ENCODE measurements at places on chromosomes 2 and 18.

- no peak for DNase-seq
Measured at GRCh38 chr2:71608441-71608840, 155.1 kb downstream of the DYSF start.

- DNase-seq, result no peak
Measured at GRCh38 chr2:216689397-216689796, 6.0 kb downstream of the IGFBP5 start.

DNA sequence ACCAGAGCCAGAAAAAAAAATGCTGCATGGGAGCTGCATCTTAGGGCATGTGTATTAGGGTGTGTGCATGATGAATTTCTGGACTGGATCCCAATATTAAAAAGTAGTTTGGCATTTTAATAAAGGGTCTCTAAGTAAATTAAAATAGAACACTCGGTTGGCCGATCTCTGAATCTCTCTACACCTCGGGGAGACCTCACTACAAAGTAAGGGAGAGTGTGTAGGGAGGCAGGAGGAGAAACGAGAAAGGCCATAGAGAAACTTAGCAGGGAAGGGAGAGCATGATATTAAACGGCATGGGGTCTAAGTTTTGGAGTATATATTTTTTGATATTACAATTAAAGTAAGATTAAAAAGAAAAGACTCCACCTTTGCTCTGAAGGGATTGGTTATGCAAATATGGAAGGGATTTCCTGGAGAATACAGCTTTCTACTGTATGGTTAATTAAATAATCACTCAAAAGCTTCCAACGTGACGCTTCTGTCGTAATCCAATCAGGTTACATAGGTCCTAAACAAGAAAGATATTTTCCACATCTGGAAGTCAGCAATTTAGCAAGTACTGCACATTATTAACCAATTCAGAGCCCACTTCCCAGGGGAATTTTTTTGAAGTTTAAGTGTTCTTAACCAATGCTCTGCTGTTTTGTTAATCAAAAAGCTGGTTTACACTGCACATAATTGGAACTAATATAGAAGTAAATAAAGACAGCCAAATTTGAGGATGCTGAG lies 1.0 kb upstream of the ZEB2 start:
- DNase-seq, result no peak

DNA sequence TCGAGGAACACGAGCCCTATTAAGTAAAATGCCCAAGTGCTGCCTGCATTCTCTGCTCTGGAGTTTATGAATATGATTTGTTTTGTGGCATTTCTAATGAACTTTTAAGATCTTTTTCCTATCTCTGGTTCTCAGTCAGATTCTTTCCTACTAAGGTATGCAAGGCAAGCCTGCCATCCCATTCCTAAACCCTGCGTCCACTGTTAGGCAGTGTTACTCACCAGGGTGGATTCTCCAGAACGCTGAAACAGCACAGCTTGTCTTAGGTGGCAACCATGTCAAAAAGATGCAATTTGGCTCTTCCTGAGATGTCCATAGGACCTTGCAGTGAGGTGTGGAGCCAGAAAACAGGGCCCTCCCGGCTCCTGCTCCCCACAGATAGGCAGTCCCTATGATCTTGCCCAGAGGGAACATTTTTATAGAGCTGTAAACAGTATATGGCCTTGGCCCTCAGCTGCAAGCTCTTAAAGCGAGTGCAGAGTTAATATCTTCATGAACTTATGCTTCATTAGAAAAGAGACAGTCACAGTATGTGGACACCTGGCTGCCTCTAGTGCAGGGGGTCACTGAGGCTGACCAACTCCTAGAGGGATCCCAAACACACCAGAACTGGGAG lies 84.4 kb downstream of the TPGS2 start:
- no peak for DNase-seq

GRCh38 chr2:19550750-19551149 lies 192.3 kb upstream of the OSR1 start:
- no peak for DNase-seq

- DNase-seq, result no peak
Measured at GRCh38 chr2:142825861-142826260, 51.6 kb upstream of the KYNU start.

GRCh38 chr18:33051407-33051806 lies 278.6 kb upstream of the KLHL14 start:
- DNase-seq, result no peak

DNA sequence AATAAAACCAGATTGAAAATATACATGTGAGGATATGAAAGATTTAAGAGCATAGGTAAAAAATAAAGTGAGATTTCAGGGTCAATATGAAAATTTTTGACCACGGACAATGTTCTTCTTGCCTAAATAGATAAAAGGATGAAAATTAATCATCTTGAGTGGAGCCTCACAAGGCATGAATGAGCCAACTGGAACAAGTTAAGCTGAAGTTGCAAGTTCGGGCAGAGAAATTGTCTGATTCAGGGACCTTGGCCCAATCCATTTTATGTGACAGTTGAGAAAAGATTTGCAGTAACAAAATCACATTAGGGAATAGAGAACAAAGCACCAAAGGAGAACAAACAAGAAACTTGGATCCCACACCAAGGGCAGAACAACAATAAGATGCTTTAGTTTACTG lies 305.3 kb downstream of the TMX3 start:
- DNase-seq, result no peak

GRCh38 chr2:229169751-229170150 lies 101.3 kb downstream of the PID1 start:
- DNase-seq, result no peak

DNA sequence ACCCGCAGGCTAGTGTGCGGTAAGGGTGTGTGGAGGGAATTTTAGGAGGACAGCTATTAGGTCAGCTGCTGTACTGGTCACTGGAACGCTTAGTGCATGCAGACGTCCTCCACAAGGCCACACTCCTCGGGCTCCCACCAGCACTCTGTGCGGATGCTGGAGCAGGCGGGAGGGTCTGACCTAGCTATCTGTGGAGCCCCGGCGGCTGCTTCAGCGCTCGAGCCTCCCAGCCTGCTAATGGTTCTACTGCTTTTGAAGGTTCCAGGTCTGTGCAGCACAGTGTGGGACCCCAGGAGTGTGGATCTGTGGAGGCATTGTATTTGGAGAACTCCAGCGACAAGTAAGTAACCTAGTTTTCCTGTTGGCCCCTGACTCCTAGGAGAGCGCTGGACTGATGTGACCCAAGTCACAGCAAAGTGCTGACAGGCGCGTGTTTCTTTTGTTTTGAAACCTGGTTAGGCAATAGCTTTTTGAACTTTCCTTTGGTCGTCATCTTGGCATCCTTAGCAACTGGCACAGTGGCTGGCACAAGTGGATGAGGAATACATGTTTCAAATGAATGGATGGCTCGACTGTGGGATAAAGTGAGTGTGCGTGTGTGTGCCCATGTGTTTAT lies 113.5 kb downstream of the ZNF236 start:
- no peak for DNase-seq

- DNase-seq, result no peak
Measured at GRCh38 chr2:185475914-185476313, 262.7 kb upstream of the FSIP2 start.
